ENCODE measurements at places on chromosomes 3 and 15. TPM values are rescaled to one million over a fixed set of nuclear protein-coding genes. Genes with fewer than 3 reads are reported as not detected.

Gene AHSG
- total RNA-seq = 0.63 TPM

Gene TSPAN3
- total RNA-seq = 220 TPM

Gene TPRG1
- 2.5 TPM for total RNA-seq

Gene TERC
- 57.6 TPM for total RNA-seq

Gene CP
- total RNA-seq = 0.94 TPM

Gene LMOD3
- total RNA-seq = not detected

Gene ZCWPW2
- total RNA-seq = 1.3 TPM

Gene GOLIM4
- total RNA-seq = 33.8 TPM

Gene SLC2A2
- not detected for total RNA-seq

Gene RTP1
- 0.31 TPM for total RNA-seq

Gene PRICKLE2
- total RNA-seq = 121 TPM

Gene ARNT2
- total RNA-seq = 69.2 TPM

Gene IL12A
- 1.6 TPM for total RNA-seq

Gene KBTBD12
- 3.8 TPM for total RNA-seq

Gene PATL2
- 3.4 TPM for total RNA-seq

Gene PAK2
- 90.1 TPM for total RNA-seq

Gene WDR93
- 0.63 TPM for total RNA-seq

Gene TRIM71
- 3.8 TPM for total RNA-seq

Gene PROK2
- total RNA-seq = 1.9 TPM

Gene ARL8B
- 65.7 TPM for total RNA-seq

Gene ASB14
- total RNA-seq = not detected

Gene GXYLT2
- total RNA-seq = 3.4 TPM

Gene GOLGA6L7
- not detected for total RNA-seq

Gene NR1I2
- 0.63 TPM for total RNA-seq

Gene HAPLN3
- total RNA-seq = 5.0 TPM

Gene ADIPOQ
- not detected for total RNA-seq

Gene ETV5
- total RNA-seq = 51.6 TPM

Gene CPNE9
- 0.31 TPM for total RNA-seq

Gene PLCH1
- total RNA-seq = 13.1 TPM

Gene PRR23E
- not detected for total RNA-seq

Gene NRROS
- total RNA-seq = 1.6 TPM

Gene ATP13A5
- total RNA-seq = 0.63 TPM

Gene ATP8B4
- total RNA-seq = 5.0 TPM

Gene CCR8
- total RNA-seq = not detected

Gene CHST14
- 3.4 TPM for total RNA-seq

Data from parietal lobe (tissue), 2 donors.